Stimulated activated CD8-positive, alpha-beta memory T cell treated with anti-CD3 and anti-CD28 coated beads, Interleukin-7, amount 100 ng/mL, for 4 hours (primary cell): ENCODE measurements at places on chromosomes 3 and 15.

- no peak for DNase-seq
Observed at GRCh38 chr3:56005196-56005805, 463.0 kb downstream of the ERC2 start.

DNA sequence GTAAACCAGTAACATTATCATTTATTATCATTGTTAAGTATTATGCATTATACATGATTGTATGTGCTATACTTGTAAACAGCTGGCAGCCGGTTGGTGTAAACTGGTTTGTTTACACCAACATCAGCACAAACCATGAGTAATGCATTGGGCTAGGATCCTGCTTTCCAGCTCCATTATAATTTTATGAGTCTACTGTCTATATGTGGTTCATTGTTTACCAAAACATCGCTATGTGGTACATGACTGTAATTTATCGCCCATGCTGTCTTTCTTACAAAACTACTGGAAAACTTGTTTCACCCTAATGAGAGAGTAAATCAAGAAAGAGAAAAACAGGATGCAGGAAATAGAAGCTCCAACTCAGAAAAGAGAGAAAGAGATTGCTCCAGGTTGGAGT lies 224.8 kb upstream of the CBLB start:
- no peak for DNase-seq

DNA sequence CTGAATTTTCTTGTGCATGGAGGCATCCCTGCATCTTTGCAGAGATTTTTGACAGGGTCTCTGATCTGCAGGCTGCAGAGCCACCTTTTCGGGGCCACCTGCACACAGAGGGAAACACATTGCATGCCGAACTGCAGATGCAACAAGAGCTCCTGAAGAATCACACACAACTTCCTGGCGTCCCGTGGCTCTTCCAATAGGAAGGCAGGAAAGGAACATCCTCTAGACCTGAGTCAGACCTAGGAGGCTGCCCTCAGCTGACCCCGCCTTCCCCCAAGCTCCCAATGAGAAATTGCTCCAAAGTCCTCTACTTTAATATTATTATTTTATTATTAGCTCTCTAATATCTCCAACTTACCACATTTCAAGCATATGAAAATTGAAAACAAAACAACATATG lies 213.2 kb upstream of the ARRDC4 start:
- no peak for DNase-seq

DNA sequence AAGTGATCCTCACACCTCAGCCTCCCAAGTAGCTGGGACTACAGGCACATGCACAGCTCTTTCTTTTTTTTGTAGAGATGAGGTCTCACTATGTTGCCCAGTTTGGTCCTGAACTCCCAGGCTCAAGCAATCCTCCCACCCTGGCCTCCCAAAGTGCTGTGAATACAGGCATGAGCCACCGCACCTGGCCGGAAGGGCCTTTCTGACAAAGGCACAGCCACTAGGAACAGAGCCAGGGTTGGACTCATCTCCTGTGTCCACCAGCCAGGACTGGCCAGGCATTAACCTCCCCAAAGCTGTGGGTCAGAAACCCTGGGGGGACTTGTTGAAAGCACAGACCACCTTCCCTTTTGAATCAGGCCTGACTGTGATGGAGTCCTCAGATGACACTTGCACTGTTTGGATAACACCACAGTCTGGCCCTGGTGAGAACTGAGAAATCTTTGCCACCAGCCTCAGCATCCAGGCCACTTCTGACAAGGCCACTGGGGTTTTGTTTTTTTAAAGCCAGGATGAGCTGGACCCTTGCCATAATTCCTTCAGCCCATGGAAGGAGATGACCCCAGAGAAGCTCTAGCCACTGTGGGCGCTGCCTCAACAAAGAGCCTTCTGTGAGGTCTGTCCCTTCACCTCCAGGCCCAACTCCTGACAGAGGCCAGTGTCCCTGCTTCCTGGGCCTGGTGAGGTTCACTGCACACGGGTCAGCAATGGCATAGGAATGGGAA lies 4.8 kb downstream of the TKT start:
- no peak for DNase-seq

DNA sequence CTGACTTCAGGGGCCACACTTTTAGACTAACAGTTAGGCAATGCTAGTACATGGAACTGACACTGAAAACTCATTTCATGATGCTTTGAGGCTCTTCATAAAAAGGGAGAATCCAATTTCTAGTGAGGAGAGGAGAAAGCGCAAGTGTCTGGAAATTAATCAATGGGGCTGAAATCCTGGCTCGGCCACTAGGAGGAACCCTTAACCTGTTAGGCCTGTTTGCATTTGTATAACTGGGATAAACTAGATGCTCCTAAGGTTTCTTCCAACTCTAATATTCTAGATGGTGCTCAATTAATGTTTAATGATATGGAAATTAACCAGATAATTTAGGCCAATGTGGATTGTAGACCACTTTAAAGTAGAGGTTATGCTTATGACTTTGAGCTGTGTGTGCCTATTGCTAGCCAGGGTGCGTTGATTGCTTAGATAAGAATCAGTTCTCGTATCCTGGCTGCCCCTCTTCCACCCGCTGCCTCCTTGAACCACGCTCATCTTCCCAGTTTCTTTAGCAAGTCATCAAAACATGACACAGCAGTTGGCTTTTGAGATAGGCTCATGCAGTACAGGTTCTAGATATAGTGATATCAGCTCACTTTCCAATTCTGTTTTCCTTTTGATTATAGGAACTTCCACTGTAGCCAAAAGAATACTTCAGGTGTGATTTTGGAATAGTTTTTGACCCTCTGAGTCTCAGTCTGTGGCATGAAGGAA lies 16.8 kb upstream of the CRBN start:
- no peak for DNase-seq

DNA sequence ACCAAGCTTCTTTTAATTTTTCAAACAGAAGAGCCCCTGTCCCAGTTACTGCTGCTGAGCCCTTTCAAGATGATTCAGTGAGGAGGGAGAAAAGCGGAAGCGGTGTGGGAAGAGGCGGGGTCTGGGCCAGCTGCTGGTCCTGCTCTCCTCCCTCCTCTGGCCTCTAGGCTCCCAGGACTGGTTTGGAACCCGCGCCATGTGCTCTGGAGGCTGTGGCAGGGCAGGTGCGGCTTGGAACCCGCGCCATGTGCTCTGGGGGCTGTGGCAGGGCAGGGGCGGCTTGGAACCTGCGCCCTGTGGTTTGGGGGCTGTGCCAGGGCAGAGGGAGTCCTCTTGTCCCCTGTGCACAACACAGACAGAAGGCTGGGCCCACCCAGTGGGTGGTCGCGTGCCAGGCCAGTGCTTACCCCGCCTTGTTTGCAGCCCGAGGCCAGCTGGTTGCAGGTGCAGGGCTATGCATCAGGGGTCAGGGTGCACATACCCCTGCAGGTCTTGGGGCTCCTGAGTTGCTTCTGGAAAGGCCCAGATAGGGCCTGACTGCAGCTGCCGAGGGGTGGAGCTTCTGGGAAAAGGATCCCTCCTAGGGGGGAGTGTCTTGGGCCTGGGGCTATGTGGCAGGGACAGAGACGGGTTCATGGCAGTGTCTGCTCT lies 12.2 kb downstream of the ALG1L2 start:
- no peak for DNase-seq

DNA sequence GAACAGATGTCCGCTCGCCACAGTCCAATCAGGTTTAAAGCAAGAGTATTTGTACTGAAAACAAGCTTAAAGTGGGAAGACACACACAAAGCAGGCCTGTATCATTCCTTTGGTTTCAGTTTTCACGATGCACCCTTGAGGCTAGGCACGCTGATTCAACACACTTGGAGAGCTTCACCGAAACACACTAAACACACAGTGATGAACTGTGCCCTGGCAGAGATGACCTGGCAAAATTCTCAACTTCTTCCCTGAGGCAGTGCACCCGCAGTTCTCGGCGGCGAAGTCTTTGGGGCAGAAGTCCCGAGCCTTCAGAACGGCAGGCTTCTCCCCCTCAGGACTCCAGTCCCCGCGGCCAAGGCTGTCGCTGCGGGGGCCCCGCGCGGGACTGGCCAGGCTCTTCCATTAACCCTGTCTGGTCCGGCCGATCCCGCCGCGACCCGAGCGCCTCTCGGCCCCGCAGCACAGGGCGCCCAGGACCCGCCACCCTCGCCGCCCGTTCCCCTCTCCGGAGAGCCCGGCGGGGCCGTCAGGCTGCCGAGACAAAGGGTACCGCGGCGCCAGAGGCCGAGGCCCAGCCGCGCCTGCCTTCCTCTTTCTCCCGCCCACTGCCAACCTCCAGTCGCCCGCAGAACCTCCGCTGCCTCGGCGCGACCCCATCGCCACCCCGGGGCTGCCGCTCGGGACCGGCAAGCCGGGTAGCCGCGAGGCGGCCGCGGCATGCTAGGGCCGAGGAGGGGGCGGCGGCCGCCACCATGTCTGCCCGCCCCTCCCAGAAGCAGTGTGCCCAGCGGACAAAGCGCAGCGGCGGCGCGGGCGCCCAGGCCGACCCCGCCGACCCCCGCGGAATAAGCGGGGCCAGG lies 792 bp downstream of the GABPB1 start:
- peak; percentile 16 for DNase-seq

DNA sequence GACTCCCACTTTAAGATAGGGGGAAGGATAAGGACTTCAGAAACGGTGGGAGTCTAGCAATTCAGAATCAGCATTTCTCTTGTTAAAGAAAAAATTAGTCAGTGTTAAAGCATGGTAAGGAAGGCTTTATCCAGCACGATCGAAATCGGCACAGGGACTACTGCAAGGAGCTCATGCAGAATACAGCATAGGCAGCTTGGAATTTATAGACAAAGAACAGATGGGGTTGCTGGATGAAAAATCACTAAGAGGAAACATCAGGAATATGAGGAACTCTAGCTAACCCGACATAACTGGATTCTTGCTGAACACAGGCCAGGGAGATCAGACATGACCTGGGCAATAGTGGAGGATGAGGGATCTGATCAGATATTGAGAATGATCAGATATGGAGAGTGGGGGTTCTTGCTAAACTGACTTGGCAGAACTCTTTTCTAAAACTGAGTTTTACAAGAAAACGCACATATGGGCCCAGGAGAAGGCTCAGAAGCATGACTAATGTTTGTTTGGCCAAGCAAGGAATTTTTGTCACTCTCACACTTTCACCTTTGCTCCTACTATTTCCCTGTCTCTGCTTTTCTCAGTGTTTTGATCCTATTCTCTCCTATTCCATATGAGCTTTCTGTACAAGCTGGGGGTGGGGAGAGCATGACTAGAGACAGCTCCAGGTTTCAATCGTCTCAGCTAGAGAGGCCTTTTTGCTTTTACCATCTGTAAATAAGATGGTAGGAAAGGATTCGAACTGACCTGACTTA lies 3.9 kb upstream of the PLCH1 start:
- DNase-seq, result no peak

- no peak for DNase-seq
Observed at GRCh38 chr15:92625251-92625980, 30.2 kb downstream of the FAM174B start.

DNA sequence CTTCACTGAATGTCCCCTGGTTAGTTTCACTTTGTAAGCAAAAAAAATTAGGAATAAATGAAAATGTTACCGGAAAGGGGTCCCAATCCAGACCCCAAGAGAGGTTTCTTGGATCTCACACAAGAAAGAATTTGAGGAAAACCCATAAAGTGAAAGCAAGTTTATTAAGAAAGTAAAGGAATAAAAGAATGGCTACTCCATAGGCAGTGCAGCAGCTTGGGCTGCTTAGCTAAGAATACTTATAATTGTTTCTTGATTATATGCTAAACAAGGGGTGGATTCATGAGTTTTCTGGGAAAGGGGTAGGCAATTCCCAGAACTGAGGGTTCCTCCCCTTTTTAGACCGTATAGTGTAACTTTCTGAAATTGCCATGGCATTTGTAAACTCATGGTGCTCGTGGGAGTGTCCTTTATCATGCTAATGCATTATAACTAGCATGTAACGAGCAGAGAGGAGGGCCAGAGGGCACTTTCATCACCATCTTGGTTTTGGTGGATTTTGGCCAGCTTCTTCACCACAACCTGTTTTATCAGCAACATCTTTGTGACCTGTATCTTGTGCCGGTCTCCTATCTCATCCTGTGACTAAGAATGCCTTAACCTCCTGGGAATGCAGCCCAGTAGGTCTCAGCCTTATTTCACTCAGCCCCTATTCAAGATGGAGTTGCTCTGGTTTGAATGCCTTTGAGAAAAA lies 41.0 kb upstream of the CMSS1 start:
- DNase-seq, result no peak

GRCh38 chr3:85567071-85567676 lies 608.4 kb downstream of the CADM2 start:
- no peak for DNase-seq

DNA sequence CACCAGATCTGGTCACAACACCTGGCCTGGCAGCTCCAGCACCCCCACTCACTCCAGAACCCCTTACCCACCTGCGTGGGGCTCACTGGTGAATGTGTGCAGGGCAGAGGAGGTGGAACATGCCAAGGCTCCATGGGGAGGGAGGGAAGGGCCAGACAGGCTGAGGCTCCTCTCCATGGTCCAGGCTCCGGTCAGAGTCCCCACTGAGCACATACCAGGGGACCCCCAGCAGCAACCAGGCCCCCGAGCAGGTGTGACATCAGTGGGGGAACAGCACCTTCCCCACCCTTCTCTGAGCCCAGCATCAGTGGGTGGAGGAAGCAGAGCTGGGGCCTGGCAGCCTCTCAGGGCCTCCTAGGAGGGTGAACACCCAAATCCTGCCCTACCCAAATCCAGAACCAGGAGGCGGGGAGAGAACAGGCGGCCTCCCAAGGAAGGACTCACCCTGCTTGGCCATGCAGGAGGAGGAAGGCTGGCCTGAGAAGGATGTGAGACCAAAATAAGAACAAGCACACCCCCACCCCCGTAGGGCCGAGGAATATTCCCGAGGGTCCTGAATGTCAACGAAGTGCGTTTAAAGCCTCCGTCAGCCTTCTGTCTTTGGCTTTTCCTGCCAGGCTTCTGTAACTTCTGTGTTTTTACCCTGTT lies 1.1 kb upstream of the GP9 start:
- no peak for DNase-seq

DNA sequence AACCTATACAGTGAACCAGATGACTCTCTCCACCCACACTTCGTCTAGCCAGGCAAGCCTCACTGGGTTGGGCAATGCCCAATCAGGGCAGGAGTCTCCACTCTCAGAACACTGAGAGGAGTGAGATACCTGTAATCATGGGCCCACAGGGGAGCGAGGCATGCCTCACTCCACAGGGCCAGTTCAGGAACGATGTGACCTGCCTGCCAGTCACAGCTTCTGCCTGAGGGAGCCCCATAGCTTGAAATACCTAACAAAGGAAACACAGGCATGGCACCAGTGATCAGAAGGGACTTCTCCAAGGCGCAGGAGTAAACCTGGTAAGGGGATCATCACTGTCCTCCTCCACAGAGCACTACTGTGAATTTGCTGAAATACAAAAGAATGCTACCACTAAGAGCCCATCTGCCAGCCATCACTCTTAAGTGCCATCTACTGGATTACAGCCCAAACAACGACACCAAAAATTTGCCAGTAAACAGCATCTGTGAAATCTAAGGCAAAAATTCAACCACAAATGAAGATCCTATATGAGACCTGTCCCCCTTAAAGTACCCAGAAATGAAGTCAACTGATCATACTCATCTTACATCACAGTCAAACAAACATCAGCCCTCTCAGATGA lies 689.9 kb upstream of the SEMA6D start:
- DNase-seq, result no peak

DNA sequence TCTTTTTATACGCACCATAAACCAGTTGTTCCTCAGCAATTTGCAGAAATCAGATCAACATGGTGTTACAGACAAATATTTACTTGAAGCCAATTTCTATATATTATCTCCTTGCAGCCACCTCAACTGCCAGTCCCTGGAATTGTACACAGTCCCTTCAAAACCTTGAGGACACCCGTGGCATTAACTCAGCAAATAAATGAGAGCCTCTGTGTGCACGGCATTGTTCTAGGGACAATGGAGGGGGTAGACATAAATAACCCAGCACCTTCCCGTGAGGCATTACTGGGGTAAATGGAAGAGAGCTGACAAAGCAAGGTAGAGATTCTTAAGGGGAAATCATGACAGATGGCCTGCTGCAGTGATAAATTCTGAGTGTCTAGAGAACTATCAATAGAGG lies 12.5 kb downstream of the TM2D3 start:
- no peak for DNase-seq
